ENCODE measurements at places on chromosomes 1 and 21. TPM values are rescaled to one million over a fixed set of nuclear protein-coding genes. Genes with fewer than 3 reads are reported as not detected.
A peak's percentile ranks its signal among the peaks of the same experiment; 100 is the strongest.

Gene FHL3
- 8.0 TPM for total RNA-seq

Gene OR14K1
- not detected for total RNA-seq

DNA sequence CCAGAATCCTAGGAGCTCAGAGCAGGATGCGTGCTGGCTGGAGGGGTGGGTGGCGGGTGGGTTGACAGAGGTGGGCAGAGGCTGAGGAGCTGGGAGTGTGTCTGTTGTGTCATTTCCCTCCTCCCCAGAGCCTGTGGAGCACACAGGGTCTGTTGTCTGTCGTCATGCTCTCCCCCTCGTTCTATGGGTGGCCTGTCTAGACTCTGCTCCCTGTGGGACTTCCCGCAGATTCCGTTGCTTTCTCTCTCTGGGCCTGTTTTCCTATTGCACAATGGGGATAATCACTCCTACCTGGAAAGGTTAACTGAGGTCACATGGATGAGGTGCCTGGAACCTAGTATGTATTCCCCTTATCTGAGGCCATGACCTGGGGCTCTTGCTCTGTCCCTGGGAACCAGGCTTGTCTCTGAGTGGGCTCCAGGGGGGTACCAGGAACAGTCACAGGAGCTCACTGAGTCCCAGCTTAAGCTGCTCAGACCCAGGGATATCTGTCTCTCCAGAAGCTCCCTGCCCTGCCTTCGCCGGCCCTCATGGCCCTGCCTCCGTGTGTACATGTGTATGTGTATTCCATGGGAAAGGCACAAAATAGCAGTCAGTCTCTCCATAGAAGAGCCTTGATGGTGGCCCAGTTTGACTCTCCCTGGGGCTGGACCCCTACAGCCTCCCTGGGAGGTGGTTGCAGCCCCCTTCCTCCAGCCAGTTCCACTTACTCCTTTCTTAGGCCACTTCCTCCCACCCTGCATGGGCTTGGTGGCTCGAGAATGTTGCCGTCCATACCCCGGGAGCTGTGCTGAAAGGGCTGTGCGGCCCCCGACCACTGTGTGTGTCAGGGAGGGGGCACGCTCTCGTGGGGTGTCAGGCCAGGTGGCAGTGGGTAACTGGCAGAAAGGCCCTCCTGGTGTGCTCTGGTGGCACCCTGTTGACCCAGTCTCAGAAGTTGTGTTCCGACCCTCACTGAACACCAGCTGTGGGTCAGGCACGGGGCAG, 17.9 kb downstream of the PTPRF start:
- no peak for DNase-seq

DNA sequence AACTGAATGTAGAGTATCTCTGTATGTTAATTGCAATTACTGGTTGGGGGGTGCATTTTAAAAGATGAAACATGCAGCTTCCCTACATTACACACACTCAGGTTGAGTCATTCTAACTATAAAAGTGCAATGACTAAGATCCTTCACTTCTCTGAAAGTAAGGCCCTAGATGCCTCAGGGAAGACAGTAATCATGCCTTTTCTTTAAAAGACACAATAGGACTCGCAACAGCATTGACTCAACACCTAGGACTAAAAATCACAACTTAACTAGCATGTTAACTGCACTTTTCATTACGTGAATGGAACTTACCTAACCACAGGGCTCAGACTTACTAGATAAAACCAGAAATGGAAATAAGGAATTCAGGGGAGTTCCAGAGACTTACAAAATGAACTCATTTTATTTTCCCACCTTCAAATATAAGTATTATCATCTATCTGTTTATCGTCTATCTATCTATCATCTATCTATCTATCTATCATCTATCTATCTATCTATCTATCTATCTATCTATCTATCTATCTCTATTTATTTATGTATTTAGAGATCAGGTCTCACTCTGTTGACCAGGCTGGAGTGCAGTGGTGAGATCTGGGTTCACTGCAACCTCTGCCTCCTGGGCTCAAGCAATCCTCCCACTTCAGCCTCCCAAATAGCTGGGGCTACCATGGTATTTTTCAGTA, 47.8 kb downstream of the CHML start:
- DNase-seq, result no peak

DNA sequence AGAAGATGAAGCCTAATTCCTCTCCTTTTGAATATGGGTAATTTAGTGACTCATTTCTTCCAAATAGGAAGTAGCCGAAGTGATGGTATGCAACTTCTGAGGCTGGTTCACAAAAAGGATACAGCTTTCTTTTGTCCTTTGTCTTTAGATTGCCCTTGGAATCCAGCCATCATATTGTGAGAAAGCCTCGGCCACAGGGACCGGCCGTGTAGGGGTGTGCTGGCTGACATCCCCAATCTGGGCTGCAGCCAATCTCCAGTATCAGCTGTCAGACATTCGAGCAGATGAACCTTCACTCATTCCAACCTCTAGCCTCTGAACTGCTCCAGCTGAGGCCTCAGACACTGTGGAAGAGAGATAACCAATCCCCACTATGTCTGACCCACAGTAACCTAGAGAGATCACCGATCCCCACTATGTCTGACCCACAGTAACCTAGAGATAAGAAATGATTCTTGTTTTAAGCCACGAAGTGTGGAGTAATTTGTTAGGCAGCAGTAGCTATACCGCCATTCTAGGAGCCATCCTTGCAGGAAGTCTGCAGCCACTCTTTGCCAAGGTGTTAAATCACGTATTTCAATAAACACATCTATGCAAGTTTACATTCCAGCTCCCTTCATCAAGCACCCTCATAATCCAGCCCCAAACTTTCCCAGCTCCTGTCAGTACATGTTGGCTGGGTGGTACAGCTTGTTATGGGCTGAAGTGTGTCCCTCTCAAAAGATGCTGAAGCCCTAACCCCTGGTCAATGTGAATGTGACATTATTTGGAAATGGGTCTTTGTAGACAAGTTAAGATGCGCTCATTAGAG, 2.9 kb upstream of the DIP2A start:
- no peak for DNase-seq

GRCh38 chr1:30536530-30536929, 186.9 kb downstream of the MATN1 start:
- peak; percentile 18 for DNase-seq

DNA sequence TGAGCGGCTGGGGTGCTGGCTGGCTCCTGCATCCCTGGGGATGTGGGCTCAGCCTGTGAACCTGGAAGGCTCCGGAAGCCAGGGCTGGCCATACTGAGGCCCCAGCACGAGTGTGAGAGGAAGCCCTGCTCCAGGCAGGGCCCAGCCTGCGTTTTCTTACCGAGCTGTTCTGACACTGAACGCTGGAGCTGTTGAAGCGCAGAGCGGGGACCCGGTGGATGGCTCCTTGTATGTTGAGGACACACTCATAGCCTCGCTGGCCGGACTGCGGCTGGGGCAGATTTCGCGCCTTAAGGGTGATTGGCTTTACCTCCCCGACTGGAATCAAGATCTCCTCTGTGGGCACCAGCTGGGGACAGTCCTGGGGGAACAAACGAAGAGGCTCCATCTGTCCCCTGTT, 160.0 kb downstream of the PLXNA2 start:
- no peak for DNase-seq

DNA sequence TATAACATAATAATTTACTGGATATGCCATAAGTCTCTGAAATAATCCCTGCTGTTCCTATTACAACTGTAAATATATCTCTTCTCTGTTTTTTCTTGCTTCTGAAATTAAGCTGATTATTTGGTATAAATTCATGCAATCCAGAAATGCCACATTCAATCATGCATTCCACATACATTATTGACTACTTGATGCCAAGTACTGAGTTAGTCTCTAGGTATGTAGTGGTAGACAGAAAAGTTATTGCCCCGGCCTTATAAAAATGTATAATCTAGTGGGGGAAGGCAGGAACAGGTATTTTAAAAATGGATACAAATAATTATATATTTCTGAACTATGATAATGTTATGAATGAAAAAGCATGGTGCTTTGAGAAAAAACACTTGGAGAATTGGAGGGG, 338.6 kb upstream of the SNX7 start:
- no peak for DNase-seq

Measured in right atrium auricular region (tissue), 2 donors.